Suprapubic skin (tissue), 4 donors: ENCODE measurements at places on chromosomes 5 and 9.

- DNase-seq: no peak
Observed at GRCh38 chr5:160434022-160434531, 12.4 kb downstream of the PTTG1 start.

GRCh38 chr9:99725852-99726251, 95.8 kb upstream of the NR4A3 start:
- no peak for DNase-seq

- DNase-seq: no peak
Observed at GRCh38 chr9:12819436-12820185, 44.8 kb downstream of the LURAP1L start.

- DNase-seq: peak; percentile 31
Observed at GRCh38 chr5:149733129-149733900, 3.2 kb downstream of the PPARGC1B start.

GRCh38 chr9:37927132-37927531, 23.2 kb upstream of the SLC25A51 start:
- DNase-seq: no peak

GRCh38 chr5:104840284-104840683, 1277.7 kb upstream of the NUDT12 start:
- DNase-seq: no peak

- DNase-seq: no peak
Observed at GRCh38 chr5:43376496-43377140, 35.6 kb downstream of the CCL28 start.

- DNase-seq: no peak
Observed at GRCh38 chr5:123285122-123286023, 137.8 kb downstream of the CEP120 start.

DNA sequence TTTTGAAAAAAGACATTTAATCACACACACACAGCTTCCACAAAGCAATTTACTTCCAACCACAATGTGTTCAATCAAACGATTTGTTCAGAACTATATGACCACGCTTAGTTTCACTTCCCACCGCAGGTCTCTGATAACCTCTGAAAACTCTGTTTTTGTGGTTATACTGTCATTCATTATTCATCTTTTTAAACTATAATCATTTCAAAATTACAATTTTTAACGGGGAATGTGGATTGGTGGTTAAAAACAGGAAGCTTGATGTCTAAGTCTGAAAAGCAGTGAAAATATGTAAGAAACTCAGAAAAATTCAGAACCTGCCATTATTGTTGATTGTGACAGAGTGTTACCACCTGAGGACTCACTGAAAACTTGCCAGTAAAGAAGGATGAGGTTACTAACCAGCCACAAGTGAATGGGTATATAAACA, 12.7 kb upstream of the TMEM174 start:
- DNase-seq: no peak

DNA sequence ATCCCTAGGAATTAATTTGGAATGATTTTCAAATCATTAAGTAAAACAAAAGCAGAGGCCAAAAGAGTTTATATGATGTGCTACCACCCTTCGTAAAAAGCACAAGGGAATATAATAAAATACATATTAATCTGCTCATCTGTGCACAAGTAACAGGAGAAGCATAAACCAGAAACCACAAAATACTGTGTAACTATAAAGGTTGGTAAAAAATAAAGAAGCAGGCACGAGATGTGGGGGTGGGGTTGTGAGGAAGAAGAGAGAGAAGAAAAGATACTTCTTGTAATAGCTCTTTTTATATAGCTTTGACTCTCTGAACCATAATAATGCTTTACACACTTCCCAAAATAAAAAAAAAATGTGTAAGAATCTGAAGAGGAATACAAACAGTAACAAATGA, 214.9 kb upstream of the EFNA5 start:
- no peak for DNase-seq

GRCh38 chr9:121638399-121638798, 13.0 kb upstream of the DAB2IP start:
- DNase-seq: no peak

DNA sequence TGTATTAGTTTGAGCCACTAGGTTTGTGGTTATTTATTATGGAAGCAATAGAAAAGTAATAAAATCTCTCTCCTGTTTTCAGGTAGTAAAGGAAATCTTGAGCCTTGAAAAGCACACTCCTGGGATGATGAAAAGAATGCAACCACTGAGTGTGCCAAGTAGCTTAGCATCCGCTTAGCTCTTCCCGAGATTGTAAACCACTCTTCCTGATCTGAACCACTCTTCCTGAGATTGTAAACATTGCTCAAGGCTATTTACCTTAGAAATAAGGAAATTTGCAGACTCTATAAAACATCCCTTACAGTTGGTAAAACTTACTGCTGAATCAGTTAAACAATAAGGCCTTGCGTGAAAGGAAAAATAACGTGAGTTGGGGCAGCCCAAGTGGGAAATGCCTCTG, 17.4 kb upstream of the IL33 start:
- DNase-seq: no peak

DNA sequence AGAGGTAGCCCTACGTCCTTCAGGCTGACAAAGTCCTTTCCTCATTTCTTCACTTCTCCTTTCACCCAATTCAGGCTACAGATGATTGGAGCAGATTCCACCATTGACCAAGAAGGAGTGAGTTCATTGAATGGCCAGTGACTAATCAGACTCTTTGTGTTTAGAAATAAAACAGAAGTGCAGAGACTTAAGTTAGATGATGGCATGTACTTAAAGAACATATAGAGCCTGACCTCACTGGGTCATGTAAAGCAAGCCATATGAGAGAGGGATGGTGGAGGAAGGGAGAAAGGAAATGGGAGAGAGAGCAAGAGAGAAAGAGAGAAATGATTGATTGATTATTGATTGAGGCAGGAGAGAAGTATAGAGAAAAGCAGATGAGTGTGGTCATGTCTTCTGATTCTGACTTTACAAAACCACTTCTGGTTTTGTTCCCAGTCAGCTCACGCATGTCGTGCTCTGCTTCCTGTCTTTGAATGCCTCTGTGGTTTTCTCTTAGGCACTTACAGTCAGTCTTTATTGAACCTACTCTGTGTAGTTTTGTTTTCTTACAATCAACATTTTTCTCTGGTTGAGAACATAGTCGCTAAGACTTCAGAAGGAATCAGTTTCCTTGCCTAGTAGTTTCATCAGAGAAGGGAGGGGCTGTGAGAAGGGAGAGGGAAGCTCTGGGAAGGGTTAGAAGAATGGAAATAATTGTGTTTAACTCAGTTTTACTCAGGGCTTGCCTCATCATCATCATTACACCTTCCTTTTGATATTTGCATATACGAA, 149.2 kb upstream of the KLF9 start:
- DNase-seq: no peak

DNA sequence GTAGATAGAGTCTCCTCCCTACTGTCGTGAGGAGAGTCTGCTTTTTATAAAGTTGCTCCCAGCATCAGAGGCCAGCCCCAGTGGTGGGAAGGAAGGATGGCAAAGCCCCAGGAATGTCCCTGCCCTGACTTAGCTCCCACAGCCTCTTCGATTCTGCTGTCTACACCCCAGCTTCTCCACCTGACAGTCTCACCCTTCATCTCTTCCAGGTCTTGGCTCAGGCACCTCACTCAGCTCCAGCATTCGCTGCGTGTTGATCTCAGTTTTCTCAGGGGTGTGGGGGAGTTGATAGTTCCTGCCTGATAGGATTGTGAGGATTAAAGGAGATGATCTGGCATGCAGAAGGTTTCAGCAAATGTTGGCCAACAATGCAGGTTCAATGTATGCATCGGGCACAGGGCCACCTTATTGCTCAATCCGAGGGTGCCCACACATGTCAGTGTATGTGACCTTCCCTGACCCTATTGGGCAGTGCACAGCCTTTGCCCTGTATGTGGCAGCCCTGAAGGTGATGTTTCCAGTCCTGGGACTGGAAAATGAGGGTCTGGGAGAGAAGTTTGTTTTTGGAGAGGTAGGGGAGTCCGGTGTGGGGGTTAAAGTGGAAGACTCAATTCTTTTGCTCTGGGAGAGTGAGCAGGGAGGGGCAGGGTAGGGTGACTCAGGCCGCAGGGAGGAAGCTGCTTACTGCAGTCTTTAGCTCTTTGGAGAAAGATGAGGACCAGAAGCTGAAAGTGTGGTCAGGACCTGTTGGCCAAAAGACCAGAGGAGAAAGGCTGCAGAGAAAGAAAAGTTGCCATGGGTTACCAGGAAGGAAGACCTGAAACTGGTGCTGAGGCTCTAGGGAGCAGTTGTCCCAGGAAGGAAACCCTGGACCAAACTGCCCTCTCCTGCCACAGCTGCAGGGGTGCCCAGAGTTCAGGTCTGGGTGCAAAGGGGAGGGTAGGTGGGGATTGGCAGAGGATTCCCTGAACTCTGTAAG, 153.2 kb downstream of the MACROH2A1 start:
- peak; percentile 31 for DNase-seq

DNA sequence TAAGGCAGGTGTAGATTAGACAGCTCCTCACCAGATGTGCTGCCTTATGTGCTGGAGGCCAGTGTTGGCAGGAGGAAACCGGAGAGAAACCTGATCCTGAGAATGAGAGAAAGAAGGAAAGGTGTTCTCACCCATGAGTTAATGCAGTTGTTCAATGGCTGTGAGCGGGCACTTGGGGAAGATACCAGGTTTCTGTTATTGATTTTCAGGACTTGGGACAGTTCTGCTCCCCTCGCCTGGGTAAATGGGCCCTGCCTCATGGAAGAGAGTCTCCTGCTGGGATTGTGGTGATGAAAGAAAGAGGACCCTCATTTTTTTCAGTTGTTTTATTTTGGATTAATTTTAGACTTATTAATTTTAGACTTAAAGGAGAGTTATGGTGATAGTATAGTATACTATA, 59.5 kb downstream of the EGFLAM start:
- no peak for DNase-seq

- no peak for DNase-seq
Observed at GRCh38 chr5:168123631-168124528, 167.6 kb upstream of the WWC1 start.

- DNase-seq: no peak
Observed at GRCh38 chr9:14993901-14994554, 83.8 kb upstream of the FREM1 start.

DNA sequence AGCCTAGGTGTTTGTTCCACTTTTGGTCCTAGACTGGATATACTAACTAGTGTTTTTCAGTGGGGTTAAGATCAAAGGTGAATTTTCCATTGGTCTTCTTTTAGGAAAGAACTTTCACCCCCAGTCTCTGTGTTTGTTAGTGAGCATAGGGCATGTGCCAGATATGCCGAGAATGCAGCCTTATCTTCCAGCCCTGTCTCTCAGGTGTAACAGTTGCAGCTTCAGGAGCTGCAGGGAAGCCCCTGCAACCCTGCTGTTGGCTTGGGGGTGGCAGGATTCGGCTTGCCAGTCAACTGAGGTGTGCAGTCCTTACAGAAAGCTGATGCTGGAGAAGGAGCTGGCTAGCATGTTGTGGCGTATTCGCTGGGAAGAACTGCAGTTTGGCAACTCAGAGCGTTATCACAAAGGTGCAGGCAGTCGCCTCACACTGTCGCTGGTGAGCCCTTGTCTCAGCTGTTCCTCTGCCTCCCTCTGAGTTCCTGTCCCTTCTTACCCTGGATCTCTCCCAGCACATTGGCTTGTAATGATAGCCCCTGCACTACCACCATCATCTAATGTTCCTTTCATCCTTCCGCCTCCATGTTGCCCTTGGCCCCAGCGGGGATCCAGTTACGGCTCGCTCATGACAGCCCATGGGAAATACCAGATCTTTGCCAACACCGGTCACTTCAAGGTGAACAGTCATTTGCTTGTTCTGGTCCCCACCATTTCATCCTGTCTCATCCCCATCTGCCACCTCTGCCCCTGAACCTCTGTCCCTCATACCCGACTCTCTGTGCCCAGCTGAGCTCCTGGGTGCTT, 10.1 kb downstream of the NPR2 start:
- DNase-seq: no peak

DNA sequence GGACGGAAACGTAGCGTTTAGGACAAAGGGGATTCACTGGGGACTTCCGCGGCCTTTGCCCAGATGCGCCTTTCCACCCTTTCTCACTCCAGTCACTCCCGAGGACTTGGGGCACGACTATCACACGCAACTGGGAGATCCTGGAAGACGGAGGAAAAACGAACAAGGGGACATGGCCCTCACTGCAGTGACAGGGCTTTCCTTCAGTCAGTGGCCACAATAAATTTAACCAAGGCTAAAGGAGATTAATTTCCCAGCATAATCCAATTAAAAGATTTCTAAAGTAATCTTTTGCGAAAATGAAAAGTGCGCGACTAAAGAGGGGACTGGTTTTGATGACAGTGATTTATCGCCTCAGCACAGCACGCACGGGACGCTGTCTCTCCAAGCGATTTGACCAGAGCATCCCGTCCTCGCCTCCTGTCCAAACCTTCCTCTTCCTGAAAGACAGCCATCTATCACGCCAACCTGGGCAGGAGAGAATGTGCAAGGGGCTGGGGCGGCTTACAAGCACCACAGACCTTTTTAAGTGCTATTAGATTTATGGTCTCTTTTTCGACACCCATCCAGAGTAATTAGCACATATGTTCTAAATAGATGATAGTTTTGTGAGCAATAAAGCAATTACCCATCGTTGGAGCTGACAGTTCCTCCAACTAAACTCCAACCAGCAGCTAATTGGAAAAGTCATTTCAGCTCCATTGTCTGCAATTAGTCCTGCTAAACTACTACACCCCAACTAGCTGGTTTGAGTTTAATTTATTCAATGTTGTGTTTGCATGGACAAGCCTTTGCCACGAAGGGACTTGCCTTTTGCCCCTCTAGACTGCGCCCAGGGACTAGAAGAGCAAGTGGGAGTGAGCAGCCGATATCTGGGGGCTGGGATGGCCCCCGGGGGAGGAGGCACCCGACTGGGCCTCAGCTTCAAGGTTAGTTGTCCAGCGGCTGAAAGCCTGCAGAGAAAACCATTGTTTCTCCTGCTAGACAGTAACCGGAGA, 7.4 kb downstream of the NR2F1-AS1 start:
- DNase-seq: no peak

GRCh38 chr5:60843386-60843935, 608 bp downstream of the ELOVL7 start:
- DNase-seq: no peak

DNA sequence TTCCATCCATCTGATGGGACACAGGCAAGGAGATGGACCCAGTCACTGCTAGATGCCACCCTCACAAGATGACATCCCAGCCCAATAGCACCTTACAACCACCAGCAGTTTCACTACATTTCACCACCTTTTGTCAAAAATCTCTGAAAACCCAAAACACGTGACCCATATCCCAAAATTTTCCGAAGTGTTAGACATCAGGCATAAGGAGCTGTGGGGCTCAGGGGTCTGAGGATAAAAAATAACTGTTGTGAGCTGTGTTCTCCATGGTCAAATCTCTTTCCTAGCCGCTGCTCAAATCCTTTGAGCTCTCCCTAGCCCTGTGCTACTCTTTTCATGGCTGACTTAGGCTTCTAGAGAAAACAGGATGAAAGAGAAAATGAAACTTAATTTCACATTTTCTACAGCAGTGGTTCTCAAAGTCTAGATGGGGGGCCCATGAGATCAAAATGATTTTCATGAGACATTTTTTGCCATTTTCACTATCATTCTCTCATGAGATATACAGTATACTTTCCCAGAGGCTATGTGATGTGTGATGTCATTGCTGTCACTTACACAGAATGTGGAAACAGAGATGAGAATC, 40.7 kb downstream of the TIMD4 start:
- no peak for DNase-seq

DNA sequence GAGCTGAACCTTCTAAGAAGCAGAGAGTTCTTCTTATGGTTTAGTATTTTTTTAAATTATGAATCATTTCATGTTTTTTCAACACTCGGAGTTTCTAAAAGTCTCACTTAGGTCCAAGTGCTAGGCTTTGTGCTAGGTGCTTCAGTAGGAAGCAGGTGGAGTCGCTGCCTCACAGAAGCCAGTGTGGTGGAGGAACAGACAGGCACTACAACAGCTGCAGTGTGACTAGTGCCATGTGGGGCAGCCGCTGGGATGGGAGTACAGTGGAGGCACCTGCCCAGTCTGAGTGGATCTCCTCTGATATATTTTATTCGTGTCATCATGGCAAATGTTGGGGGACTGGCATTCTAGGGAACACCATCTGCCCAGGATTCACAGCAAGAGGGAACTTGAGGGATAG, 15.3 kb downstream of the PCDHGC5 start:
- no peak for DNase-seq
